ENCODE measurements at places on chromosomes 1 and 21.

DNA sequence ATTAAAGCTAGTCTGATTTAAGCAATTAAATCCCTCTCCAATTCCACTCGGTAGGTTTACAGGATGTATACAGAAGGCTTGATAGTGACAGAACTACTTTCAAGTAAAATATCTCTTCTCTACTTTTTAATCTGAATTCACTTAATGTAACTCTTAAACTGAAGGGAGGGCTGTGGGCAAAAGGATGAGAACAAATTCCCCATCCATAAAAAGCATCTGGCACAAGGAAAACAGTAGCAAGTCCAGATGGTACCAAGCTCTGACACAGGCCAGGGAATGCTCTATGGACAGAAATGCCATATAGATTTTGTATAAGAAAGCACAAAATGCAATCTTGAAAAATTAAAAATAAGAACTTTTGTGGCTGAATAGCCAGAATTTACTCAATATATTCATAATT, 53.1 kb upstream of the USH2A start:
- no peak for DNase-seq

DNA sequence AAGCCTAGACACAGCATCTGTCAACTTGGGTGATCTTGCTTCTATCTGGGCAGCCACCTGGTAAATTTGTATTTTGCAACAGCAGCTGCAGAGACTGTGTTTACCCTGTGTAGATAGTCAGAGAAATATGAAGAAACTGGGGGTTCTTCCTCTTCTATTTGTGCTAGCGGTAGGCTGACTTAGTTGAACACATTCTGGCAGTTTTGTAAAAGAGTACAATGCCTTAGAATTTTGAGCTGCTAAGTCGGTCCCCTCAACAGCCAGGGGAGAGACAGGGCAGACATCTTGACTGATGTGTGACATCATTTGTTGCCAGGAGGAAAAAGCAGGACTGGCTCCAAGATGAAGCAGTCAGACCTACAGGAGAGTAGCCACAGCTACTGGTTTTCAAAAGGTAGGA, 53.7 kb downstream of the KCNJ6 start:
- DNase-seq, result peak; percentile 3

DNA sequence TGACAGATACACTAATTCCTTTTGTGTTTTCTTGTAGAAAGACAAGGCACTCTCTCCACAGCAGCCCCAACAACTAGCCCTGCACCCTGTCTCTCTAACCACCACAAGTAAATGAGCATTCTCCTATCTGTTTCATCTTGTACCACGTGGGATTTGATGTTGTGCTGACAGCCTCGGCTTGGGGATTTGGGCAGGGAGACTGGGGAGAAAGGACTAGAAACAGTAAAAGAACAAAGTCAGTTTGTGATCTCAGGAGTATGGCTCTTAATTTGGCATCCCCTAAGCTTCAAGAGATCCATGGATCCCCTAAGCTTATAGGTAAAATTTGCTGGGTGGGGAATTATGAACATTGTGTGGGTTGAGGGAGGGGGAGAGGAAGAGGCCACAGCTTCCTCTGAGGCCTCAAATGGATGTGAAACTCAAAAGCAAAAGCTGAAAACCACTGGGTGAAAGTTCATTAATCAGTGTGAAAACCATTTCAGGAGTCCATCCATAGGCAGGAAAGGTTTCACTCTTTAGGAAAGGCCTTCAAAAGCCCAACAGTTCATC, 3.1 kb downstream of the C1orf162 start:
- DNase-seq, result peak; percentile 53

DNA sequence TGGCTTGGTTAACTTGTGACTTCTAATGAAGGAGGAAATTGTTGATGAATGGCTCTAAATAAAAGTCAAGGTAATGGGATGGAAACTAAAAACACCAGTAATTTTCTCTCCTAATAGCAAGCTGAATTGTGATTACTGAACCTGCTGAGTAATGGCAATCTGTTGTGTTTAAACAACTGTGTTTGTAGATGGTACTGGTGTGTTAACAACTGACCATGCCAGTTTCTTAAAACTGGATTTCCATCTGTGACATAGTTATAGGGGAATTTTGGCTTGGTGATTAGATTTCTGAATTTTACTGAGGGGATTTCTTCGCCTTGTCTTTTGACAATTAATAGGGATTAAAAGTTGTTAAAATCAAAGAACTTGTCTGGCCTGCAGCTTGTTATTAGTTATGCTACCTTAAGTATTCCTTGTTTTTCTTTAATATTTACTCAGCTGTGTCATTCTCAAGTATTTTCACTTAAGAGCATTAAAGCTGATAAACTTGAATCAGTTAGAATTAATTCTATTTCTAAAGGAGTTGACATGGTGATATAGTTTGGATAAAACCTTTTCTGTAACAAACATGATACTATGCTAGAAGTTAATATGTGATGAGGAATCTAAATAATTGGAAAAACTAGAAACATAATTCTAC, 7.9 kb upstream of the ERO1B start:
- DNase-seq, result no peak

DNA sequence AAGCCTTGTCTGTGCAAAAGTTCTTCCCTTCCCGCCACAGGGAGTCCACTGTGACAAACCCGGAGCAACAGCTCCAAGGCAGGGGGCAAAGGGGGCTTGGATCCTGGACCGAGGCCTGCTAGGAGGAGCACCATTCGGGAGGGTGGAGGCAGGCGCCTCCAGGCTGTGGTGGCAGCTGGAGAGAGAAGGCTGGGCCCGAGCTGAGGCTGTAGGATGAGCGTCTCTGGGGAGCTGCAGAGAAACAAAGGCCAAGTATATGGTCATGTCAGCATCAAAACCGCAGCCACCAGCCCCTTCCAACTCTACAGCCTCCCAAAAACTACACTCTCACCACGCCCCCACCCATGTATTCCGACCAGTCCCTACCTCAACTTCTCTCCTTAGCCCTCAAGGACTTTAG, 579 bp downstream of the SH3BP5L start:
- no peak for DNase-seq

- no peak for DNase-seq
Observed at GRCh38 chr21:39051588-39051949, 131.7 kb downstream of the PSMG1 start.

DNA sequence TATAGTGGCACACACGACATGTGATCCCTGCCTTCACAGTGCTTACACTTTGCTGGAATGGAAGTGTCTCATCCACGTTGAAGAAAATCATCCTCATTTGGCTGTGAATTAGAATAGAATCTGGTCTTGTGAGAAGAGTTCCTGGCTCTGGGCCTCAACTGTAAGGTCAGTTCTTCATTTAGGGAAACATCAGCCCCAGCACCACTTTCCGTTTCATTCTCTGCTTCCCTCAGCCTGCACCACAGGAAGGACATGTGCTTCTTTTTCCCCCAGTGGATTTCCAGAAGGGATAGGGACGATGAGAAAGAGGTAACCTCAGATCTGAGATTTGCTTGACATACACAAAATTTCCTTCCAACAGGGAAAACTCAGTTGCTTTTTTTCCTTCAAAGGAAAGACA, 3.7 kb upstream of the ALX3 start:
- DNase-seq, result no peak

GRCh38 chr1:196902344-196902743, 14.5 kb downstream of the CFHR4 start:
- no peak for DNase-seq

- no peak for DNase-seq
Observed at GRCh38 chr1:121471523-121471922, 286.7 kb downstream of the SRGAP2C start.

GRCh38 chr1:24864370-24864777, 65.7 kb downstream of the RUNX3 start:
- DNase-seq, result peak; percentile 27

DNA sequence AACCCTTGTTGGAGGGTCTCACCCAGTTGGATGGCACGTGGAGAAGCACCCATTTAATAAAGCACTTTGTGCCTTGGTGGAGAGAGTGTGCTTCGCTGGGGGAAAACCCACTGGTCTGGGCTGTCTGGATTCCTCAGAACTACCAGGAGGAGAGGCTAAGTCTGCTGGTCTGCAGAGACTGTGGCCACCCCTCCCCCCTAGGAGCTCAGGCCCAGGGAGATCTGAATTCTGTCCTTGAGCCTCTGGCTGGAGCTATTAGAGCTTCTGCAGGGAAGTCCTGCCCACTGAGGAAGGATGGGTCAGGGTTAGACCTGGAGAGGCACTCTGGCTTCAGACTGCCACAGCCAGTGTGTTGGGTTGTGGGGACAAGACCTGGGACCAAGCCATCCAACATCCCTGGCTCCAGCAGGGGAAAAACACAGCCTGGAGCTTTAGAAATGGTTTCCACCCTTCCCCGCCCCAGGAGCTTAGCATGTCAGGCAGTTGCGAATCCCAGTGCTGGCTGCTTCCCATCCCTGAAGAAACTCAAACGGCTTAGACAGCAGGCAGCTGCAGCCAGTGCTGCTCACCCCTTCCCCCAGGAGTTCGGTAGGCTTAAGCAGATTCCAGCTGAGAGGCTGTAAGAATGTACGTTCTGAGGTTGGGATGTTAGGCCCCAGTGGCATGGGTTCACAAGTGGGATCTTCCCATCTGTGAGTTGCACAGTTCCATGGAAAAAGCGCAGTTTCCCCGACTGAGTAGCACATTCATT, 288.3 kb downstream of the TGFB2 start:
- DNase-seq, result no peak

GRCh38 chr1:90210633-90211491, 216.0 kb downstream of the ZNF326 start:
- DNase-seq, result no peak

- no peak for DNase-seq
Observed at GRCh38 chr1:229190057-229190575, 80.8 kb upstream of the RAB4A start.

- no peak for DNase-seq
Observed at GRCh38 chr1:241240069-241240468, 116.9 kb downstream of the RGS7 start.

DNA sequence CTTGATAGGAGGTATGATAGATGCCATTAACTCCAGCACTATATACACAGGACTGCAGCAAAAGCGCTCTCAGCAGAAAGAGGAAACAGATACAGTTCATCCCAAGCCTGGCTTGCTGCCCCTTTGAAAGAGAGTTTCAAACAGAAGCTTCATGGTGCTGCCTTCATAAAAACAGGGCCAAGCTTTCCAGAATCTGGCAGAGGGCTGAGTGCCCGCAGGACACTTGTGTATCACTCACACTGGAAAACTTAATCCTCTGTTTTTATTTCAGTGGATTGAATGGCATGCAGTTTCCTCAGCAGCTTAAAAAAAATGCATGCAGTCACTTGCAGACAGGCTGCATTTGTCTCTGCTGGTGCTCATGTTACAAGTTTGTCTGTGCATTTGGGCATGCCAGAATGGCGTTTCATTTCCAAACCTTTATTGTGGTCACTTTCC, 40.4 kb downstream of the KCNJ15 start:
- peak; percentile 28 for DNase-seq

DNA sequence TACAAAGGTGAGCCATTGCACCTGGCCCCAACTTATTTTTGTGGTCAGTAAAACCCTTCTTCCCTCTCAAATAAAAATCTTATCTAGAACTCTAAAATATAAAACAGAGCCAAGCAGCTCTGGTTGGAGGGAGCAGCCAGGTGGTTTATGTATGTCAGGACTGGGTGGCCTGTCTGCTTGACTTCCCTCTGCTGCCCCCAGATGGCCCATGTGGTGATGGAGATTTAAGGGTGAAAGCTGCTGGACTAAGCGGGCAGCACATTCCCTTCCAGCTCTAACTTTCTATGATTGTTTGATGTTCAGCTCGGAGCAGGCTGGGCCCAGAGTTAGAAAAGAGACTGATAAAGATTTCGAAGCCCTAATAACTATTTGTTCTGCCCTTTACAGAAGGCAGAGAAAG, 11.9 kb upstream of the PAQR6 start:
- DNase-seq, result peak; percentile 34

GRCh38 chr1:19268445-19268844, 16.8 kb downstream of the MRTO4 start:
- no peak for DNase-seq

DNA sequence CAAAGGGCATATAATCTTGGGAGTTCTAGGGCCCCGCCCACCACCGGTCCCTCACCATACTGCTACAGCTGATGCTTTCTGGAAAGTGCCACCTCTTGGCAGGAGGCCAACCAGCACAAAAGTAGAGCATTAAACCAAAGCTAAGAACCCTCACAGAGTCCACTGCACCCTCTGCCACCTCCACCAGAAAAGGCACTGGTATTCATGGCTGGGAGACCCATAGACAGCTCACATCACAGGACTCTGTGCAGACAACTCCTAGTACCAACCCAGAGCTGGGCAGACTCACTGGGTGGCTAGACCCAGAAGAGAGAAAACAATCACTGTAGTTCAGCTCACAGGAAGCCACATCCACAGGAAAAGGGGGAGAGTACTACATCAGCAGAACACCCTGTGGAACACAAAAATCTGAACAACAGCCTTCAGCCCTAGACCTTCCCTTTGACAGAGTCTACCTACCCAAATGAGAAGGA, 10.8 kb downstream of the THEM4 start:
- peak; percentile 36 for DNase-seq

DNA sequence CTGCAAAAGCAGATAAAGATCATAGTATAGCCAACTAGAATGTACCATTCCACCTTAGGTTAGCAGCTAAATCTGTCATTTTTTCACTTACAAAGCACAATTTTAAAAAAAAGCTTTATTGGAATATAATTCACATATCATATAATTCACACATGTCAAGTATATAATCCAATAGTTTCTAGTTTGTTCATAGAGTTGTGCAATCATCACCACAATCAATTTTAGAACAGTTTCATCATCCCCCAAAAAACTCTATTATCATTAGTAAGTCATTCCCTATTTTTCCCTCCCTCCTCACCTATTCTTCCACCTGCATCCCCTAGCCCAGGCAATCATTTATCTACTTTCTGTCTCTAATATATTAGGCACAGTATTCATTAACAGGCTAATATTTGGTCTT, 32.0 kb upstream of the INSL5 start:
- no peak for DNase-seq

GRCh38 chr1:76951153-76951552, 83.9 kb downstream of the ST6GALNAC5 start:
- no peak for DNase-seq

DNA sequence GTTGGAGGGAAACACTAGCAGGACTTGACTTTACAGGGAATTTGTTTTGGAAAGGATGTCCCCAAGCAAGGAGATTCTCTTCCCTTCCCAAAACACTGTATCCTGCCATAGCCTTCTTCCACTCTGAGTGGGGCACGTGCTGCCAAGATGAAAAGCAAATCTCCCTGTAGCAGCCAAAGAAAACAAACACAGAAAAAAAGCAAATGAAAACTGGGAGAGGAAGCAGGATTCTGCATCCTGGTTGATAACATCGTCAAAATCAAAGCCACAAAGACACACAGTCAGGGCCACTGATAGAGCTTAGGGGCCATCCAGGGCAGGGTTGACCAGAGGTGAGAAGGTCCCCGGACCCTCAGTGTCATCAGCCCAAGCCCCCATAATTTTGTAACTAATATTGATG, 16.0 kb upstream of the MTARC2 start:
- DNase-seq, result peak; percentile 78

- peak; percentile 42 for DNase-seq
Observed at GRCh38 chr1:59179673-59180072, 117.2 kb upstream of the FGGY start.

GRCh38 chr1:165988817-165989216, 161.4 kb downstream of the UCK2 start:
- no peak for DNase-seq
